ENCODE measurements at places on chromosomes 6 and 20. TPM values are rescaled to one million over a fixed set of nuclear protein-coding genes. Genes with fewer than 3 reads are reported as not detected.

Gene DEFB121
- not detected for total RNA-seq

Gene OXT
- total RNA-seq = not detected

Gene PPP1R16B
- total RNA-seq = 0.11 TPM

Gene GSTA3
- not detected for total RNA-seq

Gene LCA5
- 0.39 TPM for total RNA-seq

Gene PCSK2
- total RNA-seq = not detected

Gene BNIP5
- total RNA-seq = 0.04 TPM

Gene SMOC2
- total RNA-seq = not detected

Gene CENPB
- 95.4 TPM for total RNA-seq

Gene CRISP3
- not detected for total RNA-seq

Gene LY6G6C
- not detected for total RNA-seq

Gene ATP9A
- total RNA-seq = 20.0 TPM

Gene MAS1
- not detected for total RNA-seq

Gene XKR7
- total RNA-seq = not detected

Gene OR2B6
- not detected for total RNA-seq

Gene ABCC10
- 6.9 TPM for total RNA-seq

Gene PKIB
- total RNA-seq = 0.74 TPM

Gene MYCT1
- total RNA-seq = not detected

Gene DNMT3B
- total RNA-seq = 4.0 TPM

Gene HMGA1
- 525 TPM for total RNA-seq

Gene THBS2
- 0.09 TPM for total RNA-seq

Gene TMEM200A
- 0.06 TPM for total RNA-seq

Gene TCF21
- 0.04 TPM for total RNA-seq

Gene HACE1
- 3.2 TPM for total RNA-seq

Gene CPNE5
- 0.10 TPM for total RNA-seq

Gene C6orf132
- total RNA-seq = 2.8 TPM

Gene HLA-DRB5
- not detected for total RNA-seq

Gene TP53TG5
- not detected for total RNA-seq

Gene VEGFA
- total RNA-seq = 33.4 TPM

Gene NRN1
- total RNA-seq = 0.95 TPM

Gene PHACTR3
- 0.73 TPM for total RNA-seq

Gene CD83
- 2.4 TPM for total RNA-seq

Gene TSPYL4
- 3.6 TPM for total RNA-seq

Gene PTPRT
- not detected for total RNA-seq

Gene SLC22A23
- 11.8 TPM for total RNA-seq

Gene NHLRC1
- 1.6 TPM for total RNA-seq

Gene OR12D1
- not detected for total RNA-seq
